Adrenal gland (tissue), 19 donors: ENCODE measurements at places on chromosomes 5 and 9. TPM values are rescaled to one million over a fixed set of nuclear protein-coding genes. Genes with fewer than 3 reads are reported as not detected.

The GKAP1 gene
- 7.7 TPM for total RNA-seq

The PCDHGA2 gene
- 3.1 TPM for total RNA-seq

DNA sequence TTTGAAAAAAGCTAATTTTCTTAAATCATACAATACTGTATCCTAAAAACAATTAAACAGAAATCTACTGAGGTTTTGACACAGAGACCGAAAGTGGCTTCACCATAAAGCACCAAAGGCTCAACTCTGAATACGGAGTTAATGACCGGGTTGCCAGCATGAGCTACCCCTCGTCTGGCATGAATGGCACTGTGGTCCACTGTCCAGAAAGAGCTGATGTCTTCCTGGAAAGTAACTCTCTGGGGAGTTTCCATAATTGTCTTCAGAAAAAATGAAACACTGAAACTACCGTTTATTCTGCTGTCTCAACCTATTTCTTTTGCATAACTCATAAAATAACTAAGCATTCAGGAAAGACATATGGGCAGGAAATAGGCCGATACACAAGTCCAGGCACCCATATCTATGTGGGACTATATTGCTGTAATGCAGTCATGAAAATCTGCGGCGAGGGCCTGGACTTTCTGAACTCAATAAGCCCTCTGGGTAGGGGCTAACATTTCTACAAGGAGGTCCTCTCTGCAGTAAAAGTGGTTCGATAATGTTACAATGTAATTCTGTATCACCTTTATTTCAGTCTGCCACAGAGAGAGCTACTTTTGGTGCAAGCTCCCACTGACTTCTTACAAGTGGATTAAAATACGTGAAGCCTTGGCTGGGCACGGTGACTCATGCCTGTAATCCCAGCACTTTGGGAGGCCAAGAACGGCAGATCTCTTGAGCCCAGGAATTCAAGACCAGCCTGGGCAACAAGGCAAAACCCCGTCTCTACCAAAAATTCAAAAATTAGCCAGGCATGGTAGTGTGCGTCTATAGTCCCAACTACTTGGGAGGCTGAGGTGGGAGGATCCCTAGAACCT is 52.4 kb downstream of the ANKH start:
- DNase-seq, result no peak

DNA sequence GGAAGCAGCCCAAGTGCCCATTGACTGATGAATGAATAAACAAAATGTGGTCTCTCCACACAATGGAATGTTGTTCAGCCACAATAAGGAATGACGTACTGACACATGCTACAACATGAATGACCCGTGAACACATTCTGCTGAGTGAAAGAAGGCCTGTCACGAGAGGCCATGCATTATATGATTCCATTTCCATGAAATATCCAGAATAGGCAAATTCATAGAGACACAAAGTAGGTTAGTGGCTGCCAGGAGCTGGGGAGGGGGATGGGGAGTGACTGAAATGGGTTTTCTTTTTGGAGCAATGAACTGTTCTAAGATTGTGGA is 41.4 kb downstream of the BICD2 start:
- no peak for DNase-seq

GRCh38 chr5:60263346-60263745 is 369.8 kb upstream of the PDE4D start:
- DNase-seq, result no peak

- DNase-seq, result no peak
Measured at GRCh38 chr9:17588395-17588794, 9.5 kb downstream of the SH3GL2 start.

DNA sequence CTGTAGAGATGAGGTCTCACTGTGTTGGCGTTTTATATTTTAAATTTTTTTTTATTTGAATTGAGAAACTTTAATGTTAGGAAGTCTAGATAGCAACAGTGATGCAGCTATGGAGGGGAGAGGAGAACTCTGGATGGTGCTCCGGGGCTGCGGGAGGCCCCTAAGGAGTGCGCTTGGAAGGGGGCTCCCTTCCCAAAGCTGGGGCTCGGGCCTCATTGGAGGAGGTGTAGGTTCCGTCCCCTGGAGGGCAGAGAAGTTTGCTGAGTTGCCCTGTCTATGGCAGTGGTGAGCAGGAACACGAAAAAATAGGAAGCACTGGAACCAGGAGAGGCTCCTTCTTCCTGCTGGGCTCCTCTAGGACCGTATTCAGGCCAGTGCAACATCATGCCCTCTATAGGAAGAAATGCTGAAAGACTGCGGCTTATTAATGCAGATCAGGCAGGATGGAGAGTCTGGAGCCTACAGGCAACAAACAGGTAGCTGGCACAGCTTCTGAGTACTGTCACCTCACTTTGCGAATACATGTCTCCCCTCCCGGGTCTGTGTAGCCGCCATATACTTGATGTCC is 16.1 kb downstream of the AHRR start:
- DNase-seq, result no peak

DNA sequence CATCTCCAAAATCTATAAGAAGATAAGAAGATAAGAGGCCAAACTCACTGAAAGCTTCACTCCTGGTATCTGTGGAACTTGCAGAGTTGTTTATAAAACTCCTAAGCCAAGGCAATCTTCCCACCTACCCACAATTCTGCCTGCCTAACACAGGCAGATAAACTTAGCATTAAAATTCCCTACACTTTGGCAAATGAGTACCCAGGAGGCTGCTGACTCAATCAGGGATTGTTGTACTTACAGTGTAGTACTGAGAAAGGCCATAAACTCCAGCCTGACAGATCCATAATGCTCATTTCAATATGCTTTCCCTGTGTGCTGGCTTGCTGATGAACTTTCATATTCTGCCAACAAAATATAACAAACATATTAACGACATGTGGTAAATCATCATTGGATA is 725.2 kb downstream of the BRINP1 start:
- no peak for DNase-seq

- peak; percentile 93 for DNase-seq
Measured at GRCh38 chr5:177454397-177455035, 7.9 kb downstream of the PRR7 start.
